ENCODE measurements at places on chromosomes 2 and 18.

DNA sequence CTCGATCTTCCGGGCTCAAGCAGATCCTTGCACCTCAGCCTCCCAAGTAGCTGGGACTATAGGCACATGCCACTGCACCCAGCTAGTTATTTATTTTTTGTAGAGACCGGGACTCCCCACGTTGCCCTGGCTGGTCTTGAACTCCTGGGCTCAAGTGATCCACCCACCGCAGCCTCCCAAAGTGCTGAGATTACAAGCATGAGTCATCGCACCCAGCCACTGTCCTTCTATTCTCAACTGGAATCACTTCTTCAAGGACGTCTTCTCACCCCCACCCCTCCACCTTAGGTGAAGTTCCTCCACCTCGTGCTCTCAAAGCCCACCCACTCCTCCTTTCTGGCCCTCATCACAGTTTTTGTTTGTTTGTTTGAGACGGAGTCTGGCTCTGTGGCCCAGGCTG is 54.0 kb upstream of the REL start:
- DNase-seq: no peak

GRCh38 chr2:128197059-128197458 is 106.1 kb downstream of the UGGT1 start:
- DNase-seq: no peak

GRCh38 chr2:46812361-46813019 is 103.1 kb downstream of the MCFD2 start:
- DNase-seq: no peak

DNA sequence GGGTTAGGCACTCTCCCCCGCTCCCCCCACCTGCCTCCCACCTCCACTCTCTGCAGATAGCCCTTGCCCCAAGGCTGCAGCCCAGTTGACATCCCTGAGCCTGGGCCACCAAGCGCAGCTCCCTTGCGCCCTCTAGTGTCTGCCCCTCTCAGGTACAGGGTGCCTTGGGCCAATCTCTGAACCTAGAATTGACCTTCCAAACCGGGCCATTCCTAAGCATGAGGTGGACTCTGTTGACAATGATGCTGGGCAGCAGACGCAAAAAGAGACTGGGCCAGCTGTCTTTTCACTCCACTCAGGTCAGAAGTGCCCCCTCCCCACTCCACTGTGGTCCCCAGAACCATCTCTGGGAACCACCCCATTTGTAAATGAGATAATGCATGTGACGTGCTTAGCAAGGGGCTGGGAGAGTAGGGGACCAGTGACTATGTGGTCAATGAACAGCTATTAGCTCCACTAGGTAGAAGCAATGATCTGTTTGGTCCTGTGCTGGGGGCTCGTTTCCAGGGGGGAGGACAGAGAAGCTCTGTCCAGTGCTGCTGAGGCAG is 43.3 kb upstream of the PLB1 start:
- peak; percentile 71 for DNase-seq

- DNase-seq: no peak
These were observed 121.6 kb downstream of the NFATC1 start for GRCh38 chr18:79517341-79517740.

DNA sequence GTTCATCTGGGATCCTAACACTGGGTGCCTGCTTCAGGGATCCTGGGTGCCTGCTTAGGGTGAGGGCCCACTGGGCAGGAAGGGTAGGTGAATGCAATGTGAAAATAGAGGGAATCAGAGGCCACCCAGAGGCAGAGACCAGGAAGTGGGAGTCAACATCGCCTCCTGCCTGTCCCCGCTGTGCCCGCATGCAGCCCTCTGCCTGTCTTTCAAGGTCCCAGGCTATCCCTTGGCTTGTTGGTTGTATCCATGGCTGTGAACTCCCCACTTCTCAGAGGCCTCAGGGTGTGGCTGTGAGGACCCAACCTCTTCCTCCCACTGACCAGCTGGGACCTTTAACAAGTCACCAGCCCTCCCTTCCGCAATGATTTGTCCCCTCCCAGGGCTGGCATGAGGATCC is 26.5 kb downstream of the PSD4 start:
- DNase-seq: no peak

GRCh38 chr2:106851881-106852501 is 34.0 kb downstream of the ST6GAL2 start:
- no peak for DNase-seq

DNA sequence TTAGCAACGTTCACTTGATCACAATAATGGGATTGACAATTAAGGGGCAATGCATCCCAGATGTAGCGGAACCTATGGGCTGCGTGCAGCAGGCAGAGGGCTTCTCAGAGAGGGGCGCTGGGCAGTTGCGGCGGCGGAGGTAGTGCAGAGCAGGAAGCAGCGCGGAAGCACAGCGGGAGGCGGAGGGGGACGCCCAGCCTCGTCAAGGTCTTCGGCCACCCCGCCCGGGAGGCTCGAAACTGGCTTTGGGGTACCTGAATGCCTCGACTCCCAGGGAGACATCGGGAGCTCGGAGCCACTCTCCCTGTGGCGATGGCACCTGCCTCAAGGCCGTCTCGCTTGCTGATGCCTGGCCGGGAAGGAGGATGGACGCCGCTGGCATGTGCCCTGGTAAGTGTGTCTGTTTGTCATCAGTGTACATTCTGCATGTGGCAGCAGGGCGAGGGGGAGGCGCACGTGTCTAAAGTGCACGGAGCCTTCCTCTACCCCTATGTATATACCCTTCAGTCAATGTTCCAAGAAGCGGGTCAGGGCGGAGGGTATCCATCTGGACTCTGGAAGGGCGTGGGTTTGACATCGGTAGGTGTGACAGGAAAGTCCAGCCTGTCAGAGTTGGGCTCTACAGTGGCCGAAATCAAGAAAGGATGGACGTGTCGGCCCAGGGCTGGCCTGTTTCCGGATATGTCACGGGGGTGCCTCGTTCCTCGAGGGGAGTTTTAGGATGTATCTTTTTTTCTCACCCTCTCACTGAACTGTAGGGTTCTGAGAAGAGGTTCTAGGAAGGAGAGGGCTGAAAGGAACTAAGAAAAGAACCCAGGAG is 7.5 kb upstream of the SP9 start:
- no peak for DNase-seq

- no peak for DNase-seq
These were observed 73.3 kb upstream of the FAM98A start for GRCh38 chr2:33672389-33672788.

GRCh38 chr18:79819968-79820351 is 22.2 kb downstream of the KCNG2 start:
- no peak for DNase-seq

DNA sequence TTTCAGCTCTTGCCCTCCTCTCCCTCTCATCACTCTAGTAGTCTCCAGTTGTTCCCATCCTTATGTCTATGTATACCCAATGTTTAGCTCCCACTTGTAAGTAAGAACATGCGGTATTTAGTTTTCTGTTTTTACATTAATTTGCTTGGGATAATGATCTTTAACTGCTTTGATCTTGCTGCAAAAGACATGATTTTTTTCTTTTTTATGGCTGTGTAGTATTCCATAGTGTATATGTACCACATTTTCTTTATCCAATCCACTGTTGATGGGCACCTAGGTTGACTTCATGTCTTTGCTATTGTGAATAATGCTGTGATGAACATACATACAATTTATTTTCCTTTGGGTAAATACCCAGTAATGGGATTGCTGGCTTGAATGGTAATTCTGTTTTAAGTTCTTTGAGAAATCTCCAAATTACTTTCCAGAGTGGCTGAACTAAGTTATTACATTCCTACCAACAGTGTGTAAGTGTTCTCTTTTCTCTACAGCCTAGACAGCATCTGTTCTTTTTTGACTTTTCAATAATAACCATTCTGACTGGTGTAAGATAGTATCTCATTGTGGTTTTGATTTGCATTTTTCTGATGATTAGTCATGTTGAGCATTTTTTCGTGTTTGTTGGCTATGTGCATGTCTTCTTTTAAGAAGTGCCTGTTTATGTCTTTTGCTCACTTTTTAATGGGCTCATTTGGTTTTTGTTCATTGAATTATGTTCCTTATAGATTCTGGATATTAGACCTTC is 179.6 kb upstream of the SLC39A10 start:
- DNase-seq: peak; percentile 80

DNA sequence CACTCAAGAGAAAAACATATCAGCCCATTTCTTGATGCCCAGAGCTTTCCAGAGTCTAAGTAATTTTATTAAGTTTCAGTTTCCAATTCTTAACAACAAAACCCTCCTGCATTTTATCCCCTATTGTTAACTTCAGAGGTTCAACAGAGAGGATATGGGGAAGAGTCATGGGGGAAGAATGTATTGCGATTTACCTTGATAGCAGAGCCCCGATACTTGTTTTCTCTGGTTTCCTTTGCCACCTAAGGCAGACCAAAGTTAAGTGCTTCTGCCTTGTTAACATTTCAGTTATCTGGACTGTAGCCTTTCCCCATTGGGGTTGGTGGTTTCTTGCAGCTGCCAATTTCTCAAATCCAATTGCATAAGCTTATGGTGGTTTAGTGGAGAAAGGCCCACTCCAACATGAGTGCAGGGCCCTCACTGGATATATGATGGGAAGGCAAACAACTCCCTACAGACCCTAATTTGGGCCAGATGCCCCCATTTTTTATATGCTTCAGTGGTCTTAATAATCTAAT is 82.0 kb upstream of the ITGB6 start:
- DNase-seq: no peak

DNA sequence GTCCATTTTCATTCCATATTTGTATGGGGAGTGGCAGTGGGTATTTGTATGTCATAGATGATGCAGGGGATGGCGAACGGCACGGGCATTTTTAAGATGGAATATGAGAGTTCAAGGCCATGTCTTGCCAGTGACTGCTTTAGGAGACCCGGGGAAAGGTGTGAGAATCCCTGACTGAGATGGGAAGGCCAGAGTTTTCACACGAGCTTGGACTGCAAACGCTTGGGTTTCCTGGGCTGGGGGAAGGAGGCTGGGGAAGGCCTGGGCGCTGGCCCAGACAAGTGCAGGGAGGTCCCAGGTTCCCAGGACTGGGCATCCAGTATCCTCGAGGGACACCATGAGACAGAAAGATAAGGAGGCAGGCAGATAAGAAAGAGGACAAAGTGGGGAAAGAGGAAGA is 35.2 kb downstream of the CNGA3 start:
- DNase-seq: no peak

- DNase-seq: no peak
These were observed 15.5 kb upstream of the CASP8 start for GRCh38 chr2:201244829-201245228.

- DNase-seq: peak; percentile 50
These were observed 68.9 kb upstream of the BOD1L2 start for GRCh38 chr18:57077786-57078552.

DNA sequence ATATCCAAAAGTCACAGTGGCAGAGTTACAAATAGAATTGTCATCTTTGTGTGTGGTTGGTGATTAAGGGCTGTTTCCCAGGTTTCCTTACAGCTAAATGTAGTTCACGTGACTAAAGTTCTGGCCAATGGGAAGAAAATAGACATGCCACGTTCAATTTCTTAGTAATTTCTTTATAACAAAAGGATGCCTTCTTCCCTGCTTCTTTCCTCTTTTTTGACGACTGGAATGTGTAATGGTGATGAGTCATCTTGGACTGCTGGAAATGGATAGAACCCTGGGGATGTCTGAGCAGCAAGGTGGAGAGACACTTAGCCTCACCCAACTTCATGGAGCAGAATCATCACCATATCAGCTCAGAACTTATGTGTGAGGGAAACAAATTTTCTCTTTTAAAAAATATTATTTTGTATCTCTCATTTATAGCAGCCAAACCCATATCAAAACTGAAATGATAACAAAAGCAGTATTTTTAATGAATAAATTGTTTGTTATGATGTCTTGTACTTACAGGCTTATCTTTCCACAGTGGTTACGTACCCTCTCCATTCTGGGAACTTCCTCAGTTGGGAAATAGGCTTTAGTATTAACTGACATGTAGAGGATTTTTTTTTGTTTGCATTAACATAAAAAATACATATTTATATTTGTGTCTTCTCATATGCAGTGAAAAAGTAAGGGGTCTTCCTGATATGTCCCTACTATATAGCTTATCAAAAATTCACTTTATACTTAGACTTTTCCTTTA is 91.1 kb upstream of the CDH2 start:
- no peak for DNase-seq

DNA sequence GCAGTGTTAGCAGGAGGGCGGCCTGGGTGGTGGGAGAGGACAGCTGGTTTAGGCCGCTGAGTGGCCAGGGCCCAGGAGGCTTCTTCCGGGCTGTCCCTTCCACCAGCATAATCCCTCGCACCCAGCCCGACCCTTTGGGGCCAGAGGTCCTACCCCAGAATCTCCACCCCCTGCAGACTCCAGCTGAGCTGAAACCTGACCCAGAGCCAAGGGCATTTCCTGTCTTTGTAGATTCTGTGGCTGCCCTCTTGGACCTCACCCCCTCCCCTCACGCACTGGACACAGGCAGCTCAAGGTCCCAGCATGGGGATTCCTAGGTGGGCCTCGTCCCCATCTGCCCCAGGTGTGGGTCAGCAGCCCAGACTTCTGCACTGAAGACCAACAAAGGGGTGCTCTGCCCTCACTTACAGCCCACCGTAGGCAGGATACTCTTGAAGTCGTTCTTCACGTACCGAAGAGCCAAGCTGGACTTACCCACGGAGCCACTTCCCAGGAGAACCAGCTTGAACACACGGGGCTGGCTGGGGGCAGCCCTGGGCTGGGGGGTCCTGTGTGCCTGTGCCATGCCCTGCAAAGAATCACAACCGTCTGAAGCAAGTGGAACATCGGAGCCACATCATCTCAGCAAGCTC is 4.8 kb downstream of the RAB17 start:
- no peak for DNase-seq

DNA sequence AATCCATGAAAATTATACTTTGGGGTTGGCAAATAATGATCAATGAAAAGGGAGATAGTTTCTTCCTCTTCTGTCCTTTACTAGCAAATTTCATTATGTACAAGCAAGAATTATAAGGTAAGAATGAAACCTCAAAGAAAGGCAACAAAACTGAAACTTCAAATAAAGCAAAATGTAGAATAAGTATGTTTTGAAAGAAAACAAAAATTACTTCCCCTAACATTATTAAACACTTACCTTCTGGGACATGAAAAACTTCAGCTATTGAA is 29.4 kb downstream of the THADA start:
- DNase-seq: no peak

DNA sequence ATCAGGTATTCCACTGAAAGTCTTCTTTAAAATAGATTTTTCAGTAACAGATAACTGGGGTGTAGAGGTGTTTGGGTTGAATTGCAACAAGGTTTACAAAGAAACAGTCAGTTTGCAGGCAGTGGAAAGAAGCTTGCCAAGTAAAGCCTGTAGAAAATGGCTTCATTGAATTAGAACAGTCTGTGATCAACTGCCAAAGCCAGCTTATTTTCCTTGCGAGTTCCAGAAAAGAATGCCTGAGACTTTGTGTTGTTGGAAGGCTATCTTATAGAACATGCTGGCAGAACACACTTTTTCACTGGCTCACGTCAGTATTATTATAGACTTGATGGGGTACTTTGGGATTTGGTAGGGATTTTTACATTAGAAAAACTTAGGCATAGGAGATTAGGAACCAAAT is 601.0 kb downstream of the XIRP2 start:
- no peak for DNase-seq

All from T-helper 1 cell (primary cell).